ENCODE measurements at places on chromosomes 2 and 18.
A peak's percentile ranks its signal among the peaks of the same experiment; 100 is the strongest.

DNA sequence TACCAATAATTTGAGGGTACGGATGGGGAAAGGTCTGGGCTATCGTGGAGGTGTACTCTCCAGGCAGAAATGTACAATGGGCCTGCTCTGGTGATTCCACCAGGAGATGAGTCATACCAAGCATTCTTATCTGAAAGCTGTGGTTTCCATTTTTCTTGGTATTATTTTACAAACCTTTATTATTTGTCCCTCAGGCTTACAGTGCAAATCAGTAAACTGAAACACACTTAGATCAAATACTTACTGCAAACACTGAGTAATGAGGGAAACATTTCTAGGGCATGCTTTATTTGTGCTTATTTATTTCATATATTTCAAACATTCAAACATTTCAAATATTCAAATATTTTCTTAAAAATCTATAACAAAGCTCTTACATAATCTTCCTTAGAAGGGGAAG lies 319.8 kb downstream of the RND3 start:
- peak; percentile 71 for DNase-seq

GRCh38 chr2:24163186-24163585 lies 11.7 kb upstream of the FAM228A start:
- no peak for DNase-seq

DNA sequence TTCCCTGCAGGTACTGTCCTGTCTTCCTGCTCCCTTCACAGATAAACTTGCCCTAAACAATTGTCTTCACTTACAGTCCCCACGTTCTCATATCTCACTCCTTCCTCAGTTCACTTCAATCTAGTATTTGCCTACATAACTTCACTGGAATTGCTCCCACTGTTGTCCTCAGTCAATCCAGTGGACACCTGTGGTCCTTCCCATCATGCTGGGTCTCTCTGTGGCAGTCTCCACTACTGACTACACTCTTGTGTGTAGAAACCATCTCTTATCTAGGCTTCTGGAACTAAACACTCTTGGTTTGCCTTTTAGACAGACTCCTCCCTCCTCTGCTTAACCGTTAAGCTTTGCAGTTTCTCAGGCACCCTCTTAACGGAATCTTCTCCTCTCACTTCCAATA lies 58.8 kb downstream of the COPS8 start:
- DNase-seq: no peak

DNA sequence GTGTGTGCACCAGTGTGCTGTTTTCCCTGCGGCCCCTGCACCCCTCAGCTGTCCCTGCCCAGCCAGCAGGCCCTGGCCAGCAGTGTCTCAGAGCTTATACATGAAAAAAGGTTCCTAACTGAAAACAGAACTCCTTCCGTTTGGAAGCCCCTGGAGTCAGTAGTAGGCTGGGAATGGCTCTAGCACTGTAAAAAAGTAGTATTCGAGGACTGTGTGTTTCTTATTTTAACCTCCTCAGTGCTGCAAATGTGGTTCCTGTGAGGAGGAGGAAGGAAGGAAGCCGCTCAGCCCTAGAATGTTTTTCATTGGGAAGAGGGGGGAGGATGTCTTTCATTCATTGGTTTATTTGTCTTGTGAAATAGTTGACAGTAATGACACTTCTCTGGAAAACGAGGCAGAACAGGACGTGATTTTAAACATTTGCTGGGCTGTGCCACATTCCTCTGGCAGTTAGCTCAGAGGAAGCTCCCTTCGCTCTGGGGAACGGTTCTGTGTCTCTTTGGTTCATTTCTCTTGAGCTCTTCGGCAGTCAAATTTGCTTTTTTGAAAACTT lies 103.5 kb downstream of the SPTBN1 start:
- peak; percentile 96 for DNase-seq

DNA sequence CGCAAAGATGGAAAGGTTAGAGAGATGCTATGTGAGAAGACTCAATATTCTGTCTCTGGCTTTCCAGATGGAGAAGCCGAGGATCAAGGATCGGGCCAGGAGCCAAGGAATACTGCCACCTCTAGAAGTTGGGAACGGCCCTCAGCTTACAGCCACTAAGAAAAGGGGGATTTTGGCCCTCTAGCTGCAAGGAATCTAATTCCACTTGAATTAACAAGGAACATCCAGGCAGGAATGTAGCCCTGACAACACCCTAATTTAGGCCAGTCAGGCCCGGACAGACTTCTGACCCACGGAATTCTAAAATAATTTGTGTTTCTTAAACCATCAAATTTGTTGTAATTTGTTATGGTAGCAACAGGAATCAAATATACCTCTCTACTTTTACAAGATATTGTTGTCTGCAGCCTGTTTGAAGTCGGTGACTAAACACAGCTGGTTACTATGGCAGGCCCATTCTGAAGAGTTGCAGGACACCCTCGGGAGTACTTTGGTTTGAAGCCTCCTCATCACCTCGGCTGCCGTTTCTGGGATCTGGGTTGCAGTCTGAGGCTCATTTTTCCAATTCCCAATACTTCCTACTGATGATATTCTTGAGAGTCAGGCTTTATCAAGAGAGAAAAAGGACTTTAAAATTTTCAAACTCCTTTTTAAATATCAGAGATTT lies 1131.2 kb downstream of the TSN start:
- no peak for DNase-seq

DNA sequence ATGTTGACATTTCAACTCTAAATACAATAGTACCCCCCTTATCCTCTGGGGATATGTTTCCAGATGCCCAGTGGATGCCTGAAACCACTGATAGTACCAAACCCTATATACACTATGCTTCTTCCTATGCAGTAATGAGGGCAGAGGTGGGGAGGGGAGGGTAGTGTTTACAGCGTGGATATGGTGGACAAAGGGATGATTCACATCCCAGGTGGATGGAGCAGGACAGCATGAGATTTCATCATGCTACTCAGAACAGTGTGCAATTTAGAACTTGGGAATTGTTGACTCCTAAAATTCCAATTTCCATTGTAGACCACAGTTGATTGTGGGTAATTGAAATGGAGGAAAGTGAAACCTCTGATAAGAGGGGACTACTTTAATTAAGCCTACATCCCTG lies 75.4 kb downstream of the TSN start:
- DNase-seq: no peak

DNA sequence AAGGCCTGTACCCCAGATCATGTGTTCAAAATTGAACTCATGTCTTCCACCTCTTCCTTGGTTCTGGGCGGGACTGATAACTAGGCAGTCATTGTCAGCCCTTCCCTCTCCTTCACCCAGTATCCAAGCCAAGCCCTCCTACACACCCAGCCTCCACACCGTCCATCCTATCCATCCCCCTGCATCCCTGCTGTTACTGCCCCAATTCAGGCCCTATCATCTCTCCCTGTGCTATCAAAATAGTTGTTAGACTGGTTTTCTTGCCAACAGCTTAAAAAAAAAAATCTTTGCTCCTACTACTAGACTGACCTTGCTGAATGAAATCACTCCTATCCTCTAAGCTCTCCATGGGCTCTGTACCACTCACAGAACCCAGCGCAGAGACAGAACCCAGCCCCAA lies 32.8 kb downstream of the TGFA start:
- DNase-seq: no peak

DNA sequence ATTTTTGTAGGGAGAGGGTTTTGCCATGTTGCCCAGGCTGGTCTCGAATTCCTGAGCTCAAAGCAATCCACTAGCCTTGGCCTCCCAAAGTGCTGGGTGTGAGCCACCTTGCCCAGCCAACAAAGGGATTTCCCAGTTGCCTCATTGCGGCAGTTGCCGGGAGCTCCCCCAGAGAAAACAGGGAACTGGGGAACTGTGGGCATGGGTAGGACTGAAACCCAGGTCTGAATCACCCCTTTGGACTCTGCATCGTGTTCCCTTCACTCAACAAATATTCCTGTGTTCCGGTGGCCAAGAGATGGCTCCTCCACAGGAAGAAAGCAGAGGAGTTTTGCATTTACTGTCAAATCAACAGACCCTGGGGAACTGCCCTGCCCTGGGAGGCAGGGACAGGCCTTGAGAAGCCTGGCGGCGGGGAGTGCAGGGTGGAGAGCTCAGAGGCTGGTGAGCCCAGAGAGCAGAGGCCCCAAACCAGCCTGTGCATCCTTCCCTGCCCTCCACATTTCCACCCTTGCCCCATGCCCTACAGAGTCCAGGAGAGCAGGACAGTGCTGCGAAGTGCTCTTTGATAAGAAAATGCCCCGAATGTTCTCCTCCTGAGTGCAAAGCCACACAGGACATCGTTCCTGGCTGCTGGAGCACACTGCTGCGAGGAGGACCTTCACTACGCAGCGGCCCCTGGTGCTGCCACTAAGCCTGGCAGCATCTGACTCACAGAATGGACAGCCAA lies 24.9 kb downstream of the MYO7B start:
- peak; percentile 12 for DNase-seq

DNA sequence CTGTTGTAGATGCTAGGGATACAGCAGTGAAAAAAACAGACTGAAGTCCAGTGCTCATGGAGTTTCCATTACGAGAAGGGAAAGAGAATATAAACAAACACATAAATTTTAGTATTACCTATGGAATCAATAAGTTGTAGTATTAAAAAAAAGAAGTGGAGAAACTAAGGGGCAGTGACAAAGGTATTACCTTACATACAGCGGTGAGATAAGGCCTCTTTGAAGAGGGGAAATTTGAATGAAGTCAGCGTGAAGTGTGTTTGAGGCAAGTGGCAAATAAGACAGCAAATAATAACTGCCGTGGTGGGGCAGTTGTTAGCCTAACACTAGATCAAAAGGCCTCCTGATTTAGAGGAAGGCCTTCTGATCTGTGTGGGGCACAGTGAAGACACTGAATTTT lies 57.9 kb downstream of the TLK1 start:
- DNase-seq: no peak

- no peak for DNase-seq
Measured at GRCh38 chr2:241310917-241311566, 4.4 kb downstream of the HDLBP start.

DNA sequence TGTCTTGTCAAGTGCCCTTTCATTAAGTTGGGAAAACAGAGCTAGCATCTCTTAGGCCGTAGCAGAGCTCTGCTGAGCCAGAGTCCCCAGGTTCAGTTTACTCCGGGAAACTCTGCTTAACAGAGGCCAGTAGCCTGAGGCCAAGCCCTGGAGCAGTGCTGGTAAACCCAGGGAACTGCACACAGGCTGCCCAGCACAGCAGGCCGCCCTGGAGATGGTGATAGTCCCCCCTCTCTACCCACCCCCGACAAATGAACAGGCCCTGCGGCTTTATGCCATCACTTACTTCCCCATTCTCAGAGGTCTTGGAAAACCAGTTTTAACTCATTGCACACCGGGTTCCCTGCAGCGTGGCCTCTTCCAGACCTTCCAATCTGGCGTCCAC lies 3.5 kb downstream of the CNNM4 start:
- DNase-seq: no peak

DNA sequence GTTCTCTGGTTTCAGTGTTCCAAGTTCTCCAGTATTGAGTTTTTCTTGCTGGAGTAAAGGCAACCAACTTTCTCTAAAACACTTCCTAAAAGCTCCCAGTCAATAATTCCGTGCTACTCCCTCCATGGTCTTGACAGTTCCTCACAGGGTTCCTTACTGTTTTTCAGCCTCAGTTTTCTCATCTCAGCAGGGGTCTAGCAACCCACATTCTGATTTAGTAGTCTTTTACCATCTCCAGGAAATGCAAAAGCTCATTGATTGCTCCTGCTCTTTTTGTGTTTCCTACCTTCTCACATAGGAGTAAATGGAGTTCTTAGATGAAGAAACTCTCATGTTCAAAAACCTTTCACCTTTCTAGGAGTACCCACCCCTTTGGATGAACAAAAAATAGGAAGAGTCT lies 978.8 kb upstream of the POU3F3 start:
- DNase-seq: no peak

DNA sequence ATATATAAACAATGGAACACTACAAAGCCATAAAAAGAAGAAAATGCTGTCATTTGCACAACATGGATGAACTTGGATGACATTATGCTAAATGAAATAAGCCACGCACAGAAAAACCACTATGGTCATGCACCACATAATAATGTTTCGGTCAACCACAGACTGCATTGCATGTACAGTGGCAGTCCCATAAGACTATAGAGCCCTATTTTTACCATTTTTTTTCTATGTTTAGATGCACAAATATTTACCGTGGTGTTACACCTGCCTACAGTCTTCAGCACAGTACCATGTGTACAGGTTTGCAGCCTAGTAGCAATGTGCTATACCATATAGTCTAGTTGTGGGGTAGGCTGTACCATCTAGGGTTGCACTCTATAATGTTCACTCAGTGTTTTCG lies 476.1 kb downstream of the DLGAP1 start:
- no peak for DNase-seq
